ENCODE measurements at places on chromosomes 3 and 15. TPM values are rescaled to one million over a fixed set of nuclear protein-coding genes. Genes with fewer than 3 reads are reported as not detected.

Gene MAP3K13
- total RNA-seq: 17.6 TPM

Gene ARPIN
- 3.9 TPM for total RNA-seq

Gene PRRT3
- total RNA-seq: 1.4 TPM

Gene CNTN3
- total RNA-seq: 3.6 TPM

Gene KBTBD13
- total RNA-seq: not detected

Gene ISLR2
- not detected for total RNA-seq

Gene BCL2A1
- 4.5 TPM for total RNA-seq

Gene CPN2
- total RNA-seq: not detected

Gene NOX5
- not detected for total RNA-seq

Gene HYKK
- 5.6 TPM for total RNA-seq

Gene MCF2L2
- under 0.01 TPM for total RNA-seq

Gene TEX55
- total RNA-seq: not detected

Measured in IMR-90 (cell line).